ENCODE measurements at places on chromosomes 2 and 18.

DNA sequence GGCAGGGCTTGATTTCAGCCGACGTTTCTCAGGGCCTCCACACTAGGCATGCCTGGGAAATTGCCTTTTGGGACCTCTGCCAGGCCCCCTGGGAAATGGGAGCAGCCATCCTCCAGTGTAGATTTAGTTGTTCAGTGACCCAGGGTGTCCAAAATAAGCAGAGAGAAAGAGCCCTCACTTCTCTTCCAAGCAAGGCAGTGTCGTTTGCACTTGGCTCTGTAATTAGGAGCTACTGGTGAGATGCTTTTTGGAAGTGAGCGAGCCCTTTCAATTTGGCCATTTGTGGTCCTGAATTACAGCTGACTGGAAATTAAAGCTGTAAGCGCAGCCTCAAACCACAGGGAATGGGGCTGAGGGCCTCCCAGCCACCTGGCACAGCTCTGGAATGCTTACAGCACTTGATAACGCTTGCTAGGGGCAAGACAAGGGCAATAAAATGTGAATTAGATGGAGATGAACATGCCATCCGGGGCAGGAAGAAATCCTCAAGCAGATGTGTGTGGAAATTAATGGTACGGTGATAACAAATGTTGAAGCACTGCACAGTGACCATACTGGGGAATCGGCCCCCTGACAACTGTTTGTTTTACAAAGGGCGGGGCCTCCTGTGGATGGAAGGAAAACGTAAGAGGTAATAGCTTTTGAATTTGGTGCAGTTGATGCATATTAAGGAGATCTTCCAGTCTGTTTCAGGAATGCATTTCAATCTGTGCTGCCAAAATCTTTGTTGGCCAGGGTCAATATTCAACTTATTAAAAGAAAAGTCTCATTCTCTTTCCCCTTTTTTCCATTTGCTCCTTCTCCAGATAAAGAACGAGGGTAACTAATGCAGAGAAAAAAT lies 173.1 kb downstream of the UXS1 start:
- DNase-seq, result no peak

DNA sequence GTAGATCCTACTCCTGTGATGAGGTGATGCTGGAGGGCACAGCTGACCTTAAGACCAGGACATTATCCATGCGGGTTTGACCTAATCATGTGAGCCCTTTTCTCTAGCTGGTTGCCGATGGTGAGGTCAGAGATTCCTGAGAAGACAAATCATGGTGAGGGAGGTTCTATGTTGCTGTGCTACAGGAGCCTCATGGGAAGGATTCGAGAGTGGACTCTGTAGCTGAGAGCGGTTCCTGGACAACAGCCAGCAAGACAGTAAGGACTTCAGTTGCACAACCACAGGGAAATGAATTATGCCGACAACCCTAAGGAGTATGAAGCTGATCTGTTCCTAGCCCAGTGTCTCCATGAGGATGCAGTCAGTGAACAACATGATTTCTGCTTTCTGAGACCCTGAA lies 80.4 kb downstream of the EPB41L3 start:
- DNase-seq, result no peak

DNA sequence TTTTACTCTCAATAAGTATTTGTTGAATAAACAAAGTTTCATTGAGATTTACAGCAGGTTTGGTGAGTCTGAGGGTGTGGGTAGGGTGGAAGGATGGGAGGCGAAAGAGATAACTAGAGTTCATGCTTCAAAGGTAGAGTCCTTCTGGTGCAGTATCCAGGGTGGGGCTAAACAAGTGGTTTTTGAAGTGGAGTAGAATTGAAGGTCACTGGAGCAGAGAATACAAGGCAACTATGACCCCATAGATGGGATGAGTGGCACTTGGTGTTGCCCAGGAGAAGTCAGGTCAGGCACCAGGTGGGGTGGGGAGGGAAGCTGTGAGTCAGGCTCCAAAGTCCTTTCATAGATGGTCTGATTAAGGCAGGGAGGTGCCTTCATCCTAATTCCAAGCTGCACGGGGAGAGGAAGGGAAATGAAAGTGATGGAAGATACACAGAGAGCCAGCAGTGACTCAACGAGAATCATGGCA lies 6.6 kb upstream of the CAB39 start:
- DNase-seq, result no peak

DNA sequence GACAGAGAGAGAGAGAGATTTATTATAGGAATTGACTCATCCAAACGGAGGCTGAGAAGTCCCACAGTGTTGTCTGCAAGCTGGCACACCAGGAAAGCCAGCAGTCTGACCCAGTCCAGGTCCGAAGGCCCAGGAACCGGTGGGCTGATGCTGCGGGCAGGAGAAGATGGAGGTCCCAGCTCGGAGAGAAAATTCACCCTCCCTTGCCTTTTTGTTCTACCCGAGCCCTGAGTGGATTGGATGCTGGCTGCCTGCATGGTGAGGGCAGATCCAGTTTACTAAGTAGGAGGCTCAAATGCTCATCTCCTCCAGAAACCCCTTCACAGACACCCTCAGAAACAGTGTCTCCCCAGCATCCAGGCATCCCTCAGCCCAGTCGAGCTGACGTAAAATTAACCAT lies 22.2 kb upstream of the STK25 start:
- no peak for DNase-seq

DNA sequence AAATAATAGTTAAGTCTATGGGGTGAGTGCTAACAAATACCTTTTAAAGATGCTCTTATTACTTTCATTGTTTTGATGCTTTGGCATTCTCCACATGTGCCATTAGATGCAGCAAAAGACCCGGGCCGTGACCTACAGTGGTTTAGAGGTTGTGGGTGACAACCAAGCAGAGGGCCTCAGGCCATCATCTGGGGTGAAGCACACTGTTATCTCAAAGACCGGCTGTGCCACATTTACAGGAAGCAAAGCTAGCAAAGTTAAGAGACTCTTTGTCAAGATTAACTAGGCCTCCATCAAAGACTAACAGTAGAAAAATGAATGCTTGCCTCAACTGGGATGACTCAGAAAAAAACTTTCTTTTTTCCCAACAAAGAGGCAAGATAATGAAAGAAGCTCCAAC lies 695.3 kb downstream of the SATB2 start:
- DNase-seq, result no peak

DNA sequence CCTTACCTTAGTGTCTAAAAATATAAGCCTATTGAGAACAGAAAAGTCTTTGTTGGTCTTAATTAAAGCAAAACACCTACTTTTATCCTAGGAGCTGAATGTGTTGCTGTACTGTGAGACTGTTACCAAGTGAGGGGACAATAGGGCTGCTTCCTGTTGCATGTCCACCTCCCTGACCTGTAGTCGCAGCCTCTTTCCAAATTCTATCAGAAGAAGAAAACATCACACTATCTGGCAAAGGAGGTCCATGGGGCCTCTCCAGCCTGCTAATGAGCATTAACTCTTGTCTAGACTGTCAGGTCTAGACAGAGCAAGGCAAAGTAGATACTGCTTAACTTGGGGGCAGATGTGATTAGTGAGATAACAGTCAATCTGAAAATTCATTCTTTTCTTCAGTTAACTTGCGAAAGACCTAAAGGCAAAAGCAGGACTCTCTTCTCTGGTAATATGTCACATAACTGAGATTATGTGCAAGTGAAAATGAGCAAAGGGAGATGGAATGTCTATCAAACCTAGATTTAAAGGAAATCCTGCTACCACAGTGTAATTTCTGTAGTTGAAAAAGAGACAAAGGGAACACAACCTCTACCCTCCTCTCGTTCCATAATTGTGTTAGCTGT lies 66.9 kb downstream of the CDH20 start:
- no peak for DNase-seq

- no peak for DNase-seq
Measured at GRCh38 chr2:224027070-224027469, 12.0 kb downstream of the SERPINE2 start.

GRCh38 chr18:22398464-22398863 lies 19.3 kb downstream of the CTAGE1 start:
- no peak for DNase-seq

- DNase-seq, result no peak
Measured at GRCh38 chr2:26682155-26682554, 10.4 kb upstream of the KCNK3 start.

- DNase-seq, result no peak
Measured at GRCh38 chr2:201881741-201882140, 75.4 kb downstream of the CDK15 start.

DNA sequence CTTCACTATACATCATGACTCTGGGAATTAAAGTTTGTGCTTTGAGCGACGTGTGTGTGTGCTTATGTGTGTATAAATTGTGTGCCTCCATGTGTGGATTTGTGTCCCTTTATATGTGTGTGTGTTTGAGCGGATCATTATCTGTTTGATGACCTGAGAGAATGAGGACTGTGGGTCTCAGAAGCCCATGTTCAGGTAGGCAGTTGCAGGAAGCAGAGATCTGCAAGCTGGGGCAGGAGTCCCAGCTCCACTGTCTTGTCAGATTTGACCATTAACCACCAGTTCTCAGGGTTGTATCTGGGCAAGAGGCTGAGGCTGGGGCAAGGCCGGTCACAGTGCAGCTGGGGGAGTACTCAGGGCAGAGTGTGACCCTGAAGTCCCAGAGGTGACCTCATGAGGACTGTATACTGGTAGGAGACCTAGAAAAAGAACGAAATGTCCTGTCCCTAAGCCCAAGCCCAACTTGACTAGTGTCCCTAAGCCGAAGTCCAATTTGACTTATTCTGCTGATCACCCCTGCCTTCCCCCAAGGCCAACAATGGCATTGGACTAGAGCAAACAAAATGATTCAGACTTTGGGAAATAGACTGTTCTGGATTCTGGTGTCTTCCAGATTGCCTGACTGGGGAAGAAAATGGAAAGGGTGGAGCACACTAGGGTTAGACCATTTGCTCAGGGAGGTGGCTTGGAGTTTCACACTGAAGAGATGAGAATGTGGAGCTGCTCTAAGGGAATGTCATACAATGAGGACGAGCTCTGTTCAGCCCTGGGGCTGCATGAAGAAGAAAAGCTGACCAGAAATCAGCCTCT lies 28.1 kb downstream of the RHOB start:
- DNase-seq, result no peak

- no peak for DNase-seq
Measured at GRCh38 chr2:15560140-15560987, 770 bp downstream of the NBAS start.

DNA sequence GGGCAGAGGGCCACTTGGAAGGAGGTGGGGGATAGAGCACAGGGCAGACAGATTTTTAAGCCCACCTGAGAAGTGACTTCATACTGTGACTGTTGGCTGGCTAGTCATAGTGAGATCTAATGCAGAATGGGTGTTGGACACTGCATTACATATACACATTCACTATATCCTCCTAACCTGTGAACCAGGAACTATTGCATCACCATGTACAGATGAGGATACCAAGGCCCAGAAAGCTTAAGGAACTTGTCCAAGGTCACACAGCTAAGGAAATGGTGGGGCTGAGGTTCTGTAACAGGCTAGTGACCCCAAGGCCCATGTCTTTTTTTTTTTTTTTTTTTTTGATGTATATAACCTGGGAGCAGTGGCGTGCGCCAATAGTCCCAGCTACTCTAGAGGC lies 49.6 kb upstream of the SPRED2 start:
- DNase-seq, result no peak

DNA sequence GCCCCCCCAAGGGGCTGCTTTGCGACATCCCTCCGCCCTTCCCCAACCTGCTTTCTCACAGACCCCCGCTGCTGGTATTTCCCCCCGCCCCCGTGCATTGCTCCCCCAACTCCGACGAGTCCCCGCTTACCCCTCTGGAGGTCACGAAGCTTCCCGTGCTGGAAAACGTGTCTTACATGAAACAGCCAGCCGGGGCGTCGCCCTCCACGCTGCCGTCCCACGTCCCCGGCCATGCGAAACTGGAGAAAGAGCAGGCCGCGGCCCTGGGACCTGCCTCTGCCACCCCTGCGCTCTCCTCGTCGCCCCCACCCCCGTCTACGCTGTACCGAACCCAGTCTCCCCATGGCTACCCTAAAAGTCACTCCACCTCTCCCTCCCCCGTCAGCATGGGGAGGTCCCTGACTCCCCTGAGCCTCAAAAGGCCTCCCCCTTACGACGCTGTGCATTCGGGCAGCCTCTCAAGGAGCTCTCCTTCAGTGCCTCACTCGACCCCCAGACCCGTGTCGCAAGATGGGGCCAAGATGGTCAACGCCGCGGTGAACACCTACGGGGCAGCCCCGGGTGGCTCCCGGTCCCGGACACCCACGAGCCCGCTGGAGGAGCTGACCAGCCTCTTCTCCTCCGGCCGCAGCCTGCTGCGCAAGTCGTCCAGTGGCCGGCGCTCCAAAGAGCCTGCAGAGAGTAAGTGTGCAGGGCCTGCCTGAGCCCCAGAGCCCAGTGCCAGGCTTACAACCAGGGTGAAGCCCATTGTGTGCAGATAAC lies 183.0 kb downstream of the NYAP2 start:
- DNase-seq, result no peak

DNA sequence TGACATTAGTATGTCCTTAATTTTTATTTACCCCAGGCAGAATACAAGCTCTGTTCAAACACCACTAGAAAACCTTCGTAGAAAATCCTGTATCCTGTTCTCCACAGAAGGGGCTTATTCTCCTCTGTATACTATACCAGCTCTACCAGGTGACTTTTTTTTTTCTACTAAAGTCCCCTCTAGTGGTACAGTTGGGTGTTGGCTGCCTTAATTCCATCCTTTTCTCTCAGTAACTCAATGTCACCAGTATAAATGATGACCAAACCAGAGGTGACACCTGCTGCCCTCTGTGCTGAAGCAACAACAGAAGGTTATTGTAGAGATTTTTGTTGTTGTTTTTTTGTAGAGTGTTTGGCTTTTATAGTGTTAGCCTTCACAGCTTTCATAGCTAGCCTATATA lies 1322.0 kb downstream of the LRP1B start:
- no peak for DNase-seq

- DNase-seq, result no peak
Measured at GRCh38 chr2:419687-420317, 131.9 kb upstream of the ALKAL2 start.

DNA sequence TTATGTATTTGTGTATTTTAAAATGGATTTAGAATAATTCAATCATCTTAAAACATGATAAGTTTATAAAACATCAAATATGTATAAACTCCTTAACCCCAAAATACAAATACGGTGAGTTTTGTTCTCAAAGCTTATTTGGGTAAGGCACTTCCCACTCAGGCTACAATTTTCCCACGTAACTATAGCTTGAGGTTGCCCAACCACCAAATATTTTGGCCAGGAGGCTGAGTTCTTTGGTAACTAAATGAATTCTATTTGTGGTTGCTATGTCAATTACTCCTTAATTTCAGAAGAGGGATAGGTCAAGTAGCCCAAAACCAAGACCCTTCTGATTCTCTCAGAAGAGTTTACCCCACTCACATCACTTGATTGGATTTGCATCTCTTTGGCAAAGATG lies 70.4 kb downstream of the MYL12B start:
- DNase-seq, result no peak

- no peak for DNase-seq
Measured at GRCh38 chr2:174606336-174606735, 8.7 kb upstream of the WIPF1 start.

- no peak for DNase-seq
Measured at GRCh38 chr18:5496305-5496704, 47.5 kb downstream of the EPB41L3 start.

Data from nucleus accumbens (tissue), 56 donors.